Adipocyte (in vitro differentiated cells): ENCODE measurements at places on chromosomes 11 and 22.
A peak's percentile ranks its signal among the peaks of the same experiment; 100 is the strongest.

- DNase-seq = peak; percentile 87
Measured at GRCh38 chr22:50270666-50271394, 650 bp upstream of the MAPK11 start.

- peak; percentile 89 for DNase-seq
Measured at GRCh38 chr22:19878461-19879245, 24.0 kb upstream of the GNB1L start.

GRCh38 chr11:63007920-63008319, 7.7 kb downstream of the SLC22A8 start:
- DNase-seq = no peak

DNA sequence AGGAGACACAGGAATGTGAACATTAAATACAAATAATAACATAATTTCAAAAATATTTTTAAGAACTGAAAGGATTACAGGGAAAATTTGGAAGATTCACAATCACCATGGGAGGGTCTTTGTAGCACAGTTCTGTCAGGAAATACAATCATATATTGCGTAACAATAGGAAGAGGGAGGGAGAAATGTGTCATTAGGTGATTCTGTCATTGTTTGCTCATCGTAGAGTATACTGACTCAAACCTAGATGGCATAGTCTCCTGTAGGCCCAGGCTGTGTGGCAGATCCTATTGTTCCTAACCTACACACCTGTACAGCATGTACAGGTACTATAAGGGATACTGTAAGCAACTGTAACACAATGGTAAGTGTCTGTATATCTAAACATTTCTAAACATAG, 330.4 kb downstream of the BRD1 start:
- no peak for DNase-seq

DNA sequence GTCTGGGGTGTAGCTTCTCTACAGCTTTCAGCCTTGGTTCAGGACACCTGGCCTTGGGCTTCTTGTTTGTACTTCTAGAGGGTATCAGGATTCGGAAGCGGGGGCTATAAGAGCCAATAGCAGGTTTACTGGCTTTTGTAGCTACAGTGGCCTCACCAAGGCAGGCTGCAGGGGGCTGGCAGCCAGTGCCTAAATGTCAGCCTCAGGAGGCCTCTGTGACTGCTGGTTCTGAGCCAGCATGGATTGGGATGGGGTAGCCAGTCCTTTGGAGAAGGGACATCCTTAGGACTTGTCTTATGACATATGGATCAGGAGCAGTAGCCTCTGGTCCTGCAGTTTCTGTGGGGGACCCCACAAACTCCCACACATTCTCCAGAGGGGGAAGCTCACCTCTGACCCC, 29.9 kb downstream of the EIF3F start:
- no peak for DNase-seq

DNA sequence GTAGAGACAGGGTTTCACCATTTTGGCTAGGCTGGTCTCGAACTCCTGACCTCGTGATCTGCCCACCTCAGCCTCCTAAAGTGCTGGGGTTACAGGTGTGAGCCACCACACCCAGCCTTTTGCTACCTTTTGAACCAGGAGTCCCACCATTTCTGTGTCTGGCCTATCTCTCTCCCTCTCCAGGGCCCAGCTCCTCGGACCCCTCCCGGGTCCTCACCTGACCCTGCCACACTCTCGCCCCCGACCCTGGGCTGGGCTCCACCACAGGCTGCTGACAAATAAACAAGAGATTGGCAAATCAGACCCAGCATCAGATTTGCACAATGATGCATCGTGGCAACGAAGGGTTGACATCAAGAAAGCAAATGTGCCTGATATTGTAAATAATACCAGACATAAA, 8.8 kb downstream of the KRTAP5-5 start:
- no peak for DNase-seq

GRCh38 chr11:77086521-77087472, 15.8 kb upstream of the OMP start:
- DNase-seq = no peak

- peak; percentile 34 for DNase-seq
Measured at GRCh38 chr11:115616971-115617370, 112.8 kb upstream of the CADM1 start.

GRCh38 chr11:68371171-68372041, 59.0 kb downstream of the LRP5 start:
- DNase-seq = peak; percentile 28

GRCh38 chr11:30568931-30569330, 17.2 kb downstream of the MPPED2 start:
- no peak for DNase-seq

DNA sequence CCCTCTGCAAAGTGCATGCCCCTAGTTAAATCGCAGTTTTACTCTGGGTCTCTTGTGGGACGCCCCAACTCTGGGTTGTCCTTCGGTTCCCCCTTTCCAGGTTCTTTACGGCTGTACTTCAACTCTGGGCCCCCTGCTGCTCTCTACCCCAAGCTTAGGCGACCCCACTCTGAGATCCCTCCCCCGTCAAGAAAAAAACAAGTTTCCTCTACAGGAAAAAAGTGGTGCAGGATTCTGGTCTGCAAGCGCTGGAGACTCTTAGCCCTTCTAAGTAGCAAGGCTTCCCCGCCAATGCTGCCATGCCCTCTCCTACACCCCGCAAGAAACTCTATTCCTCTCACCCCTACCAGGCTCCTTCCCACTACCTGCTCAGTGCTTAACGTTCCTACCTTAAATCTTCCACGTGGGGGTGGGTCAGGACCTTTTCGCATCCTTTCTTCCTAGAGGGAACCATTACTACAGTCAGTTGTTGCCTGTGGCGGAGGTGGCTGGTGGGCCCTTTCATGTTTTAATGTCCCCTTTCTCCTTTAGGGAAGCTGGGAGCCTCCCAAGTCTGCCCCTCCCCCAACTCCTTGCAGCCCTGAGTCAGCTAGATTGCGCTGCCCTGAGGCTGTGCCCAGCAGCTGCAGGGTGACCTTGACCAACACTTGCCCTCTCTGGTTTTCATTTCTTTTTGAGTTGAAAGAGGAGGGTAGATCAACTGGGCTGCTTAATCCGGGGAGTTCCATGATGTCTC, 1.4 kb downstream of the NEFH start:
- peak; percentile 15 for DNase-seq

DNA sequence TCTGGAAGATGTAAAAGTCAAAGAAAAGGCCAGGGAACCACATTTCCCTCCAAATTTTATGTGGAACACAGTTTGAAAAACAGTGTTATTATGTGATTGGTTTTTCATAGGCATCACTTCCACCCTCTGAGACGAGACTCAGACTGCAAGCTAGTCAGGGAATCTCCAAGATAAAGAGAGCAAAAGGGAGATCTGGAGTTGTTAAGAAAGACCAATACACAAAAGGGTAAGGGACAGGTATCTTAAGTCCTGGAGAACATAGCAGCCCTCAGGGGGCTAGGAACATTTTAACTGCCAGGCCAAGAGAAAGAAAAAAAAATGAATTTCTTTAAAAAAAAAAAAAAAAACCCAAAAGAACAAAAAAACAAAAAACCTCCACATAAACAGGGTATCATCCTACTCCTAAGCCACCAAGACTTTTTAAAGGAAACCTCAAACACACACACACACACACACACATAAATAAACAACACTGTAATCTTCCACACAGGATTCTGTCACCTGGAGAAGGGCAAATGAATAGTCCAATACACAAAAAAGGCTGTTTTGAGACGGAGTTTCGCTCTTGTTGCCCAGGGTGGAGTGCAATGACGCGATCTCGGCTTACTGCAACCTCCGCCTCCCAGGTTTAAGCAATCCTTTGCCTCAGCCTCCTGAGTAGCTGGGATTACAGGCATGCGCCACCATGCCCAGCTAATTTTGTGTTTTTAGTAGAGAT, 44.5 kb downstream of the CELF1 start:
- no peak for DNase-seq

DNA sequence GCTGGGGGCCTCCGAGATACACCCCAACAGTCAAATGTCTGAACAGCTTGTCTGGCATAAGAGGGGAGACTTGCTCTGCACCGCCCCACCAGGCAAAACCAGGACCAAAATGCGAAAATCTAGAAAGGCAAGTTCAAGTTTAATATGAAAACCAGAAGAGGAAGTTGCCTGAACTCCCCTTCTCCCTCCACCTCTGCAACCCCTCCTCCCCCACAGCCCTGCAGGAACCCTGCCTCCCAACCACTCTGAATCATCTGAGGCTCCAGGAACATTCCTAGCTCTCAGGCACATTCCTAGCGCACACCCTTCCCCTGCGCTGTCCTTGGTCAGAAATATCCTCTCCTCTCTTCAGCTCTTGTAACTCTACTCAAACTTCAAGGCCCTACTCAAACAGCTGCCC, 36.7 kb downstream of the ISX start:
- peak; percentile 13 for DNase-seq

DNA sequence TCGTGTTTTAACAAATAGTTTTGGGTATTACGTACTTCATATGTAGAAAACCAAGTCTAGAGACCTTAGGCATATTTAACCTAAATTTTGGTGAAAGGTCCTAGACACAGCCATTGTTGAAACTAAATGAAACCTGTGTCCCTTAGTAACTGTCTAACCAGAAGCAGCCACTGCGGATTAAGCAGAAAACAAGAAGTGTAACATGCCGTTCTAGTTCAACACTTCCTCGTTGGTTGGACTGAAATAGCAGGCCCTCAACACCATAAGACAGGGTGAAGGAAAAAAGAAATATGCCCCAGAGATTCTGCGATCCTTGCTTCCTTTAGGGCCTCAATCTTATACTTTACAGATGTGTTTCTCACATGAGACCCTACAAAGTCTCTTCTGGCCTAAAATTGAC, 2.0 kb downstream of the NAA40 start:
- no peak for DNase-seq

DNA sequence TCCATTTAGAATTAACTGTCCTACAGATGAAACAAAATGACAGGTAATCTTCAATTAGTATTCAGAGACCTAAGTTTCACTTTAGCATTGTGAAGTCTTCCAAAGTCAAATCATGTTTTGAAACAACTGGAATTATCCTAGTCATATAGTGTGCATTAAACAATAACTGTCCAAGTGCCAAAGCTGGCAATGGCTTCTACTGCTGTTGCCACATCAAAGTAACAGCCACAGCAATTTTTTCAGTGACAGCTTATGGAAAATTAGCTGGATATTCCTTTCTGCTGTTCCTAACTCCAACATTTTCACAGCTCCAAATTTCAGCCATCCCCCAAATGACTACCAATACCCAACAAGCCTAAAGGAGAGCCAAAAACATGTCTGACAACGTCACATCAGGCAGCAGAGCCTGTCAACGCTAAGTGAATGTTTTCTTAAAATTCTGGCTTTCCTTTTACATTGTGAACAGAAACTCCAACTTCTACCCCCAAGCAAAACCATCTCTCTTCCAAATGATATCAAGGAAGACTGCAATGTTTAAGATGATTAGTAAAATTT, 45.3 kb upstream of the CCDC34 start:
- no peak for DNase-seq

DNA sequence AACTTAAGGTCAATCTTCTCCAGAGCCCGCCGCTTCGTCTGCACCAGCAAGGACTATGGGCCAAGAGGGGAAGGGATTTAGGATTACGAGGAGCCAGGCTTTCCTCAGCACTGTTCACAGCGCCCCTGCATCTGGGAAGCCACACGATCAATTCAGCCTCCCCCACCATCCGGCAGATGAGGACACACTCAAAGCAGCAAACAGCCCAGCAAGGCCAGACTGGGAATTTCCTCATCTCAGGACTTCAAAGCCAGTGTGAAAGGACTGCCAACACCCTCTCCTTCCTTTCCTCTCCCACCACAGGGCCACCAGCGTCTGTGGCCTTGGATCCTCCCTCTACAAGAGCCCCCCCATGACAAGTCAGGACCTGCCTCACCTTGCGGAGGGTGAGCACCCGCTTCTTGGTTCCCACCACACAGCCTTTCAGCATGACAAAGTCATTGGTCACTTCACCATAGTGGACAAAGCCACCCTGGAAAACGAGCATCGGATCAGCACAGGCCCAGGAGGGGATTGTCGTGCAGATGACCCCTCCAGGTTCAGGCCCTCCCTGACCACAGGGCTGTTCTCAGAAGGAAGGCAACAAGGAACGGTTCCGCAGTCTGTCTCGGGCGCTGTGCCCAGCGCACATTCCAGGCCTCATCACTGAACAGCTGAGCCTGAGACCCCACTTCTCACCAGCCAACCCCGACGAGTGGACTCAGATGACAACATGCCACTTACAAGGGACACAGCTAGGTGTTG, 6.0 kb downstream of the RPL3 start:
- no peak for DNase-seq

DNA sequence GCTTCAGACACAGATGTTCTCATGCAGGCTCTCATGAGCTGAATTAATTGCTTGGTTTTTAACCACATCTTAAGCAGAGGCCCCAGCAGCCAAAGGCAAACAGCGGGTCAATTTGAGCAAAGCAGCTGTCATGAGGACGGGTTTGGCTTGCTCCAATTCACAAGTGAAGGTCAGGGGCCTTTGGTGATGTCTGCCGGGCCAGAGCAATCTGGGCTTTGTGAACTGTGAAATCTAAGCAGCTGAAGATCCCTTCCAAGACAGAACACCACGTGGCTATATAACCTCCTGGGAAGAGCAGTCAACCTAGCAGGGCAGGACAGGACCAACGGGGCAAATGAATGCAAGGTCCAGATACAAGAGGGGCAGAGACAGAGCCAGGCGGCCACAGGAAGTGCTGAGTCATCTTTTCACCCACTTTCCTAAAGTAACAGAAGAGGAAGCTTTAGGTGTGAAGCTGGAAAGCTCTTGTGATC, 187.3 kb upstream of the B3GAT1 start:
- DNase-seq = no peak

- peak; percentile 84 for DNase-seq
Measured at GRCh38 chr22:22687638-22688500, 43.5 kb downstream of the GGTLC2 start.

DNA sequence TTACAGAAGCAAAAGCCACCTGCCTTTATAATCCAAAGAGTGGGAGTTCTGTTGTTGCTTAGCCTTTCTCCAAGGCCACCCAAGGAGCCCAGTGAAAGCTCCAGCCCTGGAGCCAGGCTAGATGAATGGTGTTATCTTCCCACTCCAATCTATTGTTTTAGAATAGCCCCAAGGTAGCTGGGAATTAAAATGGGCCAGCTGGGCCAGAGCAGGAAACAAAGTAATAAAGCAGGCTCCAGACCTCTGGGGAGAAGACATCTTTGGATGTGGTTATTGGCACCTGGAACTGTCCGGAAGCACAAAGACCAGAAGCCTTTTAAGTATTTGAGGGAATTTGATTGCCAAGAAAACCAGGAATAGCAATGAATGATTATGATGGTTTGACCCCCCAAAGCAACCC, 8.8 kb downstream of the C11orf96 start:
- DNase-seq = no peak

DNA sequence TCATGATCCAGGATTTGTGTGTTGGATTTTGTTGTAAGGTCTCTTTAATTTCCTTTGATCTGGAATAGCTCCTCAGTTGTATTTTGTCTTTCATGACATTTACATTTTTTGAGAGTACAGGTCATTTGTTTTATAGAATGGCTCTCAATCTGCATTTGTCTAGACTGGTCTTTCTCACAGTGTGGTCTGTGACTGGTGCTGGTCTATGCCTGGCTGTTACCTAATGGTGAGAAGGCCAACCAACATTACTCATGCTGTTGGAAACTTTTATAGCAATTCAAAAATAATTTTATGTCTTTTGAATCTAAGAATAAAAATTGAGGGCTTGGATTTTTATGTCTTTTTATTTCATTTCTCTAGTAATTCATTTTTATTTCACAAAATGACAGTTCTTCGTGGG, 3.9 kb upstream of the NCR3LG1 start:
- DNase-seq = no peak

- no peak for DNase-seq
Measured at GRCh38 chr11:110958216-110958615, 246.0 kb upstream of the ARHGAP20 start.
